Right hindlimb (tissue), 1 donor: ENCODE measurements at places on chromosomes 11 and 22.

DNA sequence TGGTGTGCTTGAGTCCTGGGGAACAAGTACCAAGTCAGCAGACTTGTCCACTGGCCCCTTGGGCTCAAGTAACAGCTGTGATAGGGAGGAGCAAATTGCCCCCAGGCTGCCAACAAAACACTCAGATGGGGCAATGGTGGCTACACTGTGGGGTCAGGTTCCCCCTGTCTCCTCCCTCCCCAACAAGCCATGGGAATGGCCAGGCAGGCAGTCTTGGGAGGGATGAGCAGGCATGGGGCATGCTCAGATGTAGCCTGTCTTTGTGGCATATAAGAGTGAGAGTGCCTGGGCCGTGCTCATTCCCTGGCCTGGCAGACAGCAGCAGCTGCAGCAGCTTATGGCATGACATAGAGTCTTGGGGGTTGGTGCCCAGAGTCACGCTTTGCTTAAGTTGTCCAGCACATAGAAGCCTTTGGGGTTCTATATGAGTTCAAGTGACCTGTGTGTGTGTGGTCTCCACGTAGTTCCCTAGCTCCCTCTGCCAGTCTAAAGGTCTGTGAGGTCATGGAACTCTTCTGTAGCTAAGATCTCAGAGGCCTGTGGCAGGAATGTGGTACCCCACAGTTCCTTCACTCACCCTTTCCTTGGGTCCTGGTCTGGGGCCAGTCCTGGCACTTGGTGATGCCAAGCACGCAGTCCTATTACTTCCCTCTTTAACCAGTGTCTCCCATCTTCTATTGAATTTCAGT lies 44.7 kb downstream of the BIRC2 start:
- DNase-seq: no peak

DNA sequence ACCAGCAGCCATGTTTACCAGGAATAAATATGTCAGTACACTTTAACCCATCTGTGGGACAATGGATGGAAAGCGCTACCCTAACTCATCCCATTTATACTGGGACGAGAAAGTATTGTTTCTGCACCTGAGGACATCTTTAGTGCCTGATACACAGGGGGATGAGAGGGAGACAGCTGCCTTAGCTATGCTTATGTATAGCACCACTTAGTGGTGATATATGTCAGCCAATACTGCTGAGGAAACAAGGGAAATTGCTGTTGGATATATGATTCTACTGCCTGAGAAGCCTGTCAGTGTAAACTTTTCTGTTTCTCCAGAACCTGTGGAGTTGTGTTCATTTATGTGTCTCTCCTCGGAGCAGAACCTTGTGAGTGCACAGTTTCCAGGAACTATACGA lies 13.3 kb upstream of the CEP295 start:
- DNase-seq: no peak

DNA sequence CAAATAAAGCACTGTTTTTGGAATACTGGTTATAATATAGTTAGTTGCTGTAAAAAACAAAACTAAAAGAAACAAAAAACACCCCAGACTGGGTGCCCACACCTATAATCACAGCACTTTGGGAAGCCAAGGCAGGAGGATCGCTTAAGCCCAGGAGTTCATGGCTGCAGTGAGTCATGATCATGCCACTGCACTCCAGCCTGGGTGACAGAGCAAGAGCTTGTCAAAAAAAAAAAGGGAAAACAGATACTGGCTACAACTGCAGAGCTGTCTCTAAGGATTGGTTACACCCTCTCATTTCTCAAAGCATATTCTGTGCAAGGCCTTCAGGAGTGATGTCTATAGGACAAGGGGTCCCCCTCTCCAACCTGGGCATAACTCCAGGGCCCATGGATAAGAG lies 14.6 kb upstream of the STK33 start:
- DNase-seq: no peak

GRCh38 chr11:57638005-57638781 lies 11.5 kb downstream of the YPEL4 start:
- DNase-seq: peak; percentile 94

DNA sequence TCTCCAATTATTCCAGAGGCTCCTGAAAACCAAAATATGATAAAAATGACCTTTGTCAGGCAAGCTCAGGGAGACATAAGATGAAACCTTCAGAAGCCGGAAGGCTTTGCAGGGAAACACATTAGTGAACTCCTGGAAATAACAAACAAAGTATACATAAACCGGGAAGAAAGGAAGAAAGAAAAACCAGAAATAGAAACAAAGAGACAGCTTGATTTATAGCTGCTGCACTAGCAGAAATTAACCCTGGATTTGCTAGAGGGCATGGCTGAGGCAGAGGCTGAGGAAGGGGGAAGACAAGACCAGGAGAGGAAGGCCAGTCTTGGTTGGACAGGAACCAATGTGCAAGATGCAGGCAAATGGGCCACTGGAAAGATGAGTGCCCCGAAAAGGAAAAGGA lies 33.3 kb downstream of the SLC22A25 start:
- no peak for DNase-seq

DNA sequence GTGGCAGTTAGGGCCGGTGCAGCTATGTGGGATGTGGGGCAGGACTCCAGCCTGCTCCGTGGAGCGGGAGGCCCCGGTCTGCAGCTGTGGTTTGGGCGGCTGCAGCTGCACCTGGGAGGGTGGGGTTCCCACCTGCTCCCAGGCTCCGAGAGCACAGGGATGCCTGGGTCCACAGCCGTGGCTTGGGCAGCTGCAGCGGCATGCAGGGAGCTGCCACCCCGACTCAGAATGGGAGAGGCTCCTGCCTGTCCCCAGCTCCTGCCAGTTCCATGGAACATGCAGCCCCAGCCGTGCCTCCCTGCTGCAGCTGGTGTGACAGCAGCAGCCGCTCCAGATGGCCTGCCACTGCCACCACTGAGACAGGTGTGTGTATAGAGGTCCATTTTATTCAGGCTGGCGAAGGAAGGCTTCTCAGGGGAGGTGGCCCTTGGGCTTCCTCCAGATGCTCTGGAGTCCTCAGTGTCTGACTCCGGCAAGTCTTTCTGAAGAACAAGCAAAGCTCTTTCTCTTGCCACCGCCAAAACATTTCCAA lies 21.8 kb upstream of the UPK3A start:
- DNase-seq: peak; percentile 52

GRCh38 chr11:64786308-64786707 lies 8.0 kb upstream of the SF1 start:
- DNase-seq: no peak

DNA sequence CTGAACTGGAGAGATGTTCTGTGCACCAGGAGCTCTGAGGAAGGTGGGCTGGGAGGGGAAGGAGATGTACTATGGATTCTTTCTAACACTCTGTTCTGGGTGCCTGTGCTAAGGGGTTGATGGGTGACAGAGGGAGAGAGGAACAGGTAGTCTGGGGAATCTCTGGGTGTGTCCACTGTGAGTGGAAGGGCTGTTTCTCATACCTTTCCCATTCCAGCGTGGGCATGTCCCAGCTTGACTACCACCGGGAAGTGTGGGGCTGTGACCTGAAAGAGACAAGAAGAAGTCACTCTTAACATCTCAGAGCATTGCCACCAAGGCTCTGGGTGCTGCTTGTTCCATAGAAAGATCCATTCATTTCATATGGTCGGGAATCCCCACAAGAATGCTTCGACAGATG lies 121.9 kb downstream of the FBXO7 start:
- no peak for DNase-seq

DNA sequence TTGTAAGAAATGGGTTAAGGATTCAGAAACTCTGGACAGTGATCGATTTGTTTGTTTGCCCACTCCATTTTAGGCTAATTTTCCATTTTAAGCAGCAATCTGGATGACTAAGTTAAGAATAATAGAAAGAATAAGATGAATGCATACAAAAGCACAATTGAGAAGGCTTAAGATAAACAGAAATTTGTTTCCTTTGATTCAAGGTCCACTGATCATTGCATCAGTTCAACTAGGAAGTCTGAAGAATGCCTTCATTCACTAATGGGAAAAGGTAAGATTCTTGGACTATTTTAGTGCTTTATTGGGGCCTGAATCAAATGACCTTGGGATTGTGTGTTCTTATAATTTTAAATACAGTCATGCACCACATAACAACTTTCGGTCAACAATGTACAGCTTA lies 140.8 kb downstream of the CADM1 start:
- DNase-seq: no peak

DNA sequence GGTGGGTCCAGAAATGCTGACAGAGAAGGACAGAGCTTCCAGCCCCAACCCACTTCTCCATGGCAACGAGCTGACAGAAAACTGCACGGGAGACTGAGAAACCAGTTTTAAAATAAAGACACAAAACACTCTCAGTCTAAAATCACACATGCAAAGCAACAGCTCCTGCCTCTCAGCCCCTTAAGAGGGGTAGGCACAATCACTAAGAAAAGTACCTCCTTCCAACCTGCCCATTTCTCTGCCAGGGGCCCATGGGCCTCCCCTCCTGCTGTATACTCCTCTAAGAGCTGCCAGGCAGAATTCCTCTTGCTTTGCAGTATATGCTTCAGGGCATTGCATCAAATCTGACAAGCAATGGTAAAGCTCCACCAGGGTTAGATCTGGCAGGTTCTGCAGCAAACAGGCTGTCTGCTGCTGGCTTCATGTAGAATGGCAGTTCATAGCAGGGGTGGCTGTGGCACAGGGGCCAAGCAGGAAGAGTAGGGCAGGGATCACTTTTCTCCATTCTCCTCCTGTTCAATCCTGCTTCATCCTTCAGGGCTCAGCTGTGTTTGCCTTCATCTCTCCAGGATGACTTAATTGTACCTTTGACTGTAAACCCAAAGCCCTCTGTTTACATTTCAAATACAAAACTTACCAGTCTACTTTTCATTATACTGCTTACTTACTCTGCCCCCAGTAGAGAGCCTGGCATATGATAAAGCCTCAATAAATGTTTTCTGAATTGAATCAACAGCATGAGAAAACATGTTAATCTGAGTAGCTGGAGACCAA lies 77.7 kb downstream of the KCNC1 start:
- no peak for DNase-seq

GRCh38 chr22:17748555-17749353 lies 25.5 kb downstream of the BID start:
- no peak for DNase-seq

GRCh38 chr11:134913999-134914590 lies 502.1 kb upstream of the B3GAT1 start:
- DNase-seq: no peak

- no peak for DNase-seq
Observed at GRCh38 chr22:18048441-18048898, 24.1 kb upstream of the MICAL3 start.

GRCh38 chr11:61777234-61778090 lies 14.9 kb downstream of the TMEM258 start:
- peak; percentile 64 for DNase-seq

GRCh38 chr11:60921777-60922335 lies 2.4 kb upstream of the TMEM132A start:
- no peak for DNase-seq

GRCh38 chr22:46113910-46114517 lies 36.3 kb upstream of the PPARA start:
- DNase-seq: no peak
